ENCODE measurements at places on chromosomes 1 and 21. TPM values are rescaled to one million over a fixed set of nuclear protein-coding genes. Genes with fewer than 3 reads are reported as not detected.

The ORC1 gene
- 2.1 TPM for total RNA-seq

The POU3F1 gene
- 3.3 TPM for total RNA-seq

The CREB3L4 gene
- 6.1 TPM for total RNA-seq

The C1orf21 gene
- 15.1 TPM for total RNA-seq

The F5 gene
- 0.10 TPM for total RNA-seq

The CD164L2 gene
- not detected for total RNA-seq

The SPRR5 gene
- not detected for total RNA-seq

The ATP1A4 gene
- total RNA-seq = not detected

The ZNF678 gene
- total RNA-seq = 4.7 TPM

The LORICRIN gene
- total RNA-seq = not detected

The MSH4 gene
- 0.34 TPM for total RNA-seq

The CHRM3 gene
- total RNA-seq = 1.1 TPM

The OR6N1 gene
- not detected for total RNA-seq

The KIF26B gene
- total RNA-seq = 6.8 TPM

The SLAMF1 gene
- total RNA-seq = not detected

The C1orf116 gene
- 0.86 TPM for total RNA-seq

The CNKSR1 gene
- total RNA-seq = 4.2 TPM

The CACHD1 gene
- total RNA-seq = 28.3 TPM

The TNNT2 gene
- total RNA-seq = 6.1 TPM

The AMY1C gene
- not detected for total RNA-seq

Data from astrocyte (in vitro differentiated cells and primary cell).